ENCODE measurements at places on chromosomes 6 and 20.

DNA sequence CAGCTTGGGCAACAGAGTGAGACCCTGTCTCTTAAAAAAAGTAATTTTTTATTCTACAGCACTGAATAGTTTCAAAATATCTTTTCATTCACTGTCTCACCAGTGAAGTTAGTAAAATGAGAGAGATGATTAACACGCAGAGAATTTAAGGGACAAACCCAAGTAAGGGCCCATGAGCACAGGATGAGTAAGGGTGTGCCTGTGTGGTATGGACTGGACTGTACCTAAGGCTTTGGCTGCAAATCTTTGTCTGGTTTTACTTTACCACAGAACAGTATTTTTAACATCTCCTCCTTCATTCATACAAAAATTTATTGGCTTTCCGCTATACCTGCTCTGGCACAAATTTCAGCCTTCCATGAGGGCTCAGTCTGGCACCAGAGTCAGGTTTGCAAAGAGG lies 433.3 kb downstream of the UTRN start:
- no peak for DNase-seq

DNA sequence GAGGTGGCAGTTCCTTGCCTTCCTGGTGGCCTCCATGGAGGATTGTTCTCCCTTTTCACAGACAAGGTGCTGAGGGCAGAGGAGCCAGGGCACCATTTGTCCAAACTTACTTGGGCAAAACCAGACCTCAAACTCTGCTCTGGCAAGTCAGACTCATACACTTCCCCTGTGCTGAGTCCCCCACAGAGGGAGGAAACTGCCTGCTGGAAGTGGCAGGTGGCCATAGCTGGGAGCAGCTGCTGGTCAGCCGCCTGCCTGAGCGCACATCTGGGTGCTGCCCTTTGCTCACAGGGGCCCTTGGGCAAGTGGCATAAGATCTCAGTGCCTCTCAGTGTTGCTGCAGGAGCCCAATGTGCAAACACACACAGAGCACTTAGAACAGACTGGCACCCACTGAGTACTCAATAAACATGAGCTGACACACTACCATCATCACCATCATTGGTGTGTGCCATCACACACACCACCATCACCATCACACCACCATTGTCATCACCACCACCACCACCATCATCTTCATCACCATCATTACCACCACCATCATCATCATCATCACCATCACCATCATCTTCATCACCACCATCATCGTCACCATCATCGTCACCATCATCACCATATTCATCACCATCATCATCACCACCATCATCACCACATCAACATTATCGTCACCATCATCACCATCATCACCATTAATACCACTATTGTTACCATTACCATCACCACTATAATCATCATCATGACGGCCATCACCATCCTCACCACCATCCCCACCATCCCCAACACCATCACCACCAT lies 17.6 kb downstream of the NOL4L start:
- no peak for DNase-seq

DNA sequence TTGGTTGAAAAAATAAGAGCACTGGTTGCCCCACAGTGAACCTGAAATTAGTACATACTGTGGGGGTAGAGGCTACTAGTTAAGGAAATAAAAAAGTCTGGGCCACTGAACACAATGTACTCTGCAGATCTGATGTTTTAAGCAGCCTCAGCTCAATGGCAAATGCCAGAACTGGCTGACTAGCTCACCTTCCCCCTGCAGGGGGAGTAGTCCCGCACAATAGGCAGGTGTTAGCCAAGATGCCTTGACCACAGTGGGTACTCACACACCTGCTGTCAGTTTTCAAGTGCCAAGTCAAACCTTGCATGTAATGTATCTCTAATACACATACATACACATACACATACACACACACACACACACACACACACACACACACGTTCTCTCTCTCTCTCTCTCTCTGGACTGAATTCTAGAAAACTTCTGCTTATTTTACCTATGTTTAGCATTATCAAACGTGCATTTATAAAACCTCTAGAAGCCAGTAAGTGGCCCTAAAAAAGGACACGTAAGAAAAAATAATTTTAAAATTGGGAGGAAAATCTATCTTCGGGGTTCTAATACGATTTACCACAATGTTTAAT lies 36.1 kb downstream of the GMDS start:
- DNase-seq = no peak

DNA sequence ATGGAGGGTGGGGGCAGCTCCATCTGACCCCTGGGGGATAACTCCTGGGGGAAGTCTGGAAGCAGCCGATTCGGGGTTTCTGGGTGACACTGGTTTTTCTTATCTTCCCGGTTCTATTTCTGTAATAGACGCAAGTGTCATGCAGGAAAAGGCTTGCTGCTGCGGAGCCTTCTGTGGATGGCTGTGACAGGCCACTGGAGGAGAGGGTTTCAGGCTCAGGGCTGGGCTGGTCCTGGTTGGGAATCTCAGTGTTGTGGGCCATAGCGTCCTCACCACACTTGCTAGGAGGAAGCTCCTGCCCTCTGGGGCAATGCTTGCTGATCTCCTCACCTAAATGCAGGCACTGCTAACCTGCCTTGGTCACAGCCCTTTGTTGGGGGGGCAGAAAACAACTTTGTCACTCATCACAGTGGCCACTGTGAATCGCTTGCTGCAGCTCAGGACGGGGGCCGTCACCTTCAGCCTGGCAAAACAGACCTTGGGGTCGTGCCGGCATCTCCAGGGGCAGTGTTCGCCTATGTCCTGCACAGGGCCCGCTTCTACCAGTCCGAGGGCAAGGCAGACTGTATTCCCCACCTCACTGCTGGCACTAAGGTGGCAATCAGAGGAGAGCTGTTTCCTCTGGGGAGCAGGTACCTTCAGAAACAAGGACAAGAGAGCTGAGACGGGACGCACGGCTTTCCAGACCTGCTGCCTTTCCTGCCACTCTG lies 4.4 kb upstream of the TUBB1 start:
- no peak for DNase-seq

DNA sequence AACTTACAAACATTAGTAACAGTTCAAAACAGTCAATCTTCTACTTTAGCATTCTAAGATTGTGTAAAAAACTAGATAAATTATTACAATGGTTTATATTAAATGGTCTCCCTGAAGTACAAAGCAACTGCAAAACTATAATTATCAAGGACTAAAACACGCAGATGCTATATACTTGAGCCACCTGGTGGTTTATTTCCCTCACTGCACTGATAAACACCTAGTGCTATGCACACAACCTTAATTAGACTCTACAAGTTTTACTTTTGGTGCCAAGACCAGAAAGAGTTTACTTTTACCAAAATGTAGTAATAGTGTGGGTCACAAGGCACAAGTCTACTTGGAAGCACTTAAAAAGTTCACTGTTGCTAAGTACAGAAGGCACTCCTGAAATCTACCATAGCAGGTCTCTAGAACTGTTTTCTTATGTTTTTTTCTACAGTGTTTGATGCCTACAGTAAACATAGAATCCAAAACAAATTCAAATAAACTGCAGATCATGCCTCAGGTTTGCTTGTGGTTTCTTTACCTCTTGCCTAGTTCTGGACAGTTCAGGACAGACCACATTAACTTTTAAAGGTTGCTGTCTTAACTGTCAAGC lies 49.2 kb downstream of the GMDS start:
- DNase-seq = no peak

DNA sequence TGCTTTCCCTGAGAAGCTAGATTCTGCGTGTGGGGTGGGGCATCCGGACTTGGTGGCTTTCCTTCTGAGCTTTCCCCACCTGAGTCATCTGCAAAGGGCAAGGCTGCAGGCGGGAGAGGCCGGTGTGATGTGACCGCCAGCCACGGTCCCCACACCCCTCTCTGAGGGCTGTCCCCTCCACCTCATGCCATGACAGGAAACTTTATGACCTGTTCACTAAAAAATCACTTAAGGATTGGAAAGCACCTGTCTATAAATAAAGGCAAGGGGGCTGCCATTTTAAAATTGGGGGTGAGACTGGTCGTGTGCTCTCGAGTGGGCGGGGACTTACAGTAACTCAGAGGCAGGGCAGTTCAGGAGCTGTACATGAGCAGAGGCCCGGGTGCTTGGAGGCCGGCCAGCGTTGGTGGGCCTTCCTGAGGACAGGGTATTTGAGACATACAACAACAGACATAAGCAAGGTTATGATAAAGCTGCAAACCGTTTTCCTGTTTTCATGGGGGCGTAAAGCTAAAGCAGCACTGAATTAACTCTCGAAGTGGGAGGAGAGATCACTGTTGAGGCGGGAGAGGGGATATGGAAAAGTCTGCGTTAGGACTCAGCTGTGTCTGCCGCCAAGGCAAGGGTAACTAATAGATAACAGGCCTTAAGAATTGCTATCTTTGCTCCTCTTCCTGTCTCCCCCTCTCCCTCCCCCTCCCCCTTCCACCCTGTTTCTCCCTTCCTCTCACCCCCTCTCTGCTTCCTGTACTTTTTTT lies 16.1 kb upstream of the SERPINB1 start:
- DNase-seq = no peak

- no peak for DNase-seq
These were observed 462.9 kb downstream of the PREX1 start for GRCh38 chr20:48364688-48365421.

- no peak for DNase-seq
These were observed 31.7 kb downstream of the GSTA3 start for GRCh38 chr6:52877786-52878185.

- DNase-seq = peak; percentile 63
These were observed 201.0 kb downstream of the UST start for GRCh38 chr6:148947621-148948444.

- no peak for DNase-seq
These were observed 50.7 kb upstream of the BHLHE23 start for GRCh38 chr20:63057171-63058117.

- DNase-seq = no peak
These were observed 129.4 kb upstream of the NAA20 start for GRCh38 chr20:19887556-19888268.

- no peak for DNase-seq
These were observed 18.0 kb downstream of the JARID2 start for GRCh38 chr6:15263780-15264374.

DNA sequence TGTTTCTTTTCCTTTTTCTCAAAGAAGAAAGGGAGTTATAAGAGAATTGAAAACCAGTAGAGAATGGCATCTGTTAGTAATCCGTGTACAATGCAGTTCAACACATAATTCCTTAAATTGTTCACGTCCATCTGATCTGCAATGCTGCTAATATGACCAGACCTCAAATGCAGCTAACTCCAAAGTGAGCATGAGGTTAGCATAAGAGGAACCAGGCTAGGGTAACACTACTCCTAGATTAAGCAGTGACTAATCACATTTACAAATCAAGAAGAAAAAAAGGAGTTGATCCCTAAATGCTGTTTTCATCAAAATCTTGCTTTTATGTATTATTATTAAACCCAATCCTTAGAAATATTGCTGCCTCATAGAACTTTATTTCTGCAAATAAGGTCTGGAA lies 432.7 kb upstream of the ARID1B start:
- no peak for DNase-seq

GRCh38 chr20:31781945-31782344 lies 37.2 kb upstream of the MYLK2 start:
- no peak for DNase-seq

GRCh38 chr6:146028851-146029572 lies at the start of gene GRM1:
Gene GRM1, plus strand, starts transcription at chr6:146029062. Its CDS starts 456 bp downstream, at chr6:146029518.
- DNase-seq = no peak

GRCh38 chr6:70107852-70108629 lies 194.8 kb downstream of the COL9A1 start:
- DNase-seq = no peak

DNA sequence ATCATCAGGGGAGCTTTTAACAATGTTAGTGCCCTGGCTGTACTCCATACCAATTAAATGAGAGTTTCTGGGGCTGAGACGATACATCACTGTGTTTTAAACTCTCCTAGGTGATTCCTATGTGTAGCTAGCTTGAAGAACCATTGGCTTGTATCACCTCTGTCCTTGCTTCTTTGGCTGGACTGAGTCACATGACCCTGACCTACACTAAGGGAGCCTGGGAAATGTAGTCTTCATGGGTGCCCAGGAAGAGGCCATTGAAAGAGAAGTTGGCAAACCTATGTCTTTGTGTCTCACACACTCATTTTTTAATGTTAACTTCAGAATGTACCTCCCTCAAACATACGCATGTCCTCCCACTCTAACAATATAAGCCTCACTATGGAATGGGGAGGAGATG lies 506.6 kb downstream of the DHX35 start:
- DNase-seq = no peak

GRCh38 chr6:34207695-34208443 lies 28.8 kb upstream of the HMGA1 start:
- DNase-seq = no peak

- no peak for DNase-seq
These were observed 129.2 kb downstream of the FYN start for GRCh38 chr6:111743862-111744692.

DNA sequence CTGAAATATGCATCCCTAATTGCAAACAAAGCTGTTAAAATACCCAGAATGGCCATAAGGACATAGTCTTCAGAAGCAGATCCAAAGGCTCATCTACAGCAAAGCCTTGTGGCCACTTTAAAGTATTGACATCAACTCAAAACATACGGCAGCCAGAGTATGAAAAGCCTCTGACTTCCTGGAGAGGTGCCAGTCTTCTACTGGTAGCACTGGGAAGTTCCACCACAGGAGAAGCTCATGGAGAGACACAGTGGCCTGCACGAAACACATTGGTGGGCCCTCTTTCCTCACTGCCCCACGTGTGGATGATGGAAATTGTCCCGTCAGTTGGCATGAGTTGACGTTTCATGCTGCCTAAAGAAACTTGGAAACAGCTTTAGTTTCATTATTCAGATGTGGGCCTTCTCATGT lies 202.6 kb upstream of the HEY2 start:
- DNase-seq = no peak
